ENCODE measurements at places on chromosomes 13 and 19.

GRCh38 chr19:18194554-18195238, 1.7 kb downstream of the MPV17L2 start:
- peak; percentile 22 for DNase-seq

DNA sequence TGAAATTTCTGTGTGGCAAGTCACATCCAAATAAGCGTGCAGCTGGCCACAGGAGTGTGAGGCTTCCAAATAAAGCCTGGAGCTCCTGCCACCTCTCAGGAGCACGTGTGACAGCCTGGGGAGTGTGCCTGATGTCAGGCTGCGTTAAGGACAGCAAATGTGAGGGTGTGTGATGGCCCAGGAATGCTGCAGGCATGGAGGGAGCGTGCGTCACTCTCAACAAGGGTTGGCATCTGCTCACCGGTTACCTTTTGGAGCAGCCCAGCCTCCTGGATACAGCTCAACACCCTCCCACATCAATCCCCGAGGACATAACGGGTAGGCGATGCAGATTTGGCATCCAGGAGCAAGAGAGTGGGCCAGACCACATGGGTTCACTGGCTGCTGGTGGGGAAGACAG, 19.0 kb downstream of the NUMBL start:
- no peak for DNase-seq

- DNase-seq: no peak
Measured at GRCh38 chr19:28508666-28509065, 704.3 kb downstream of the UQCRFS1 start.

GRCh38 chr19:11453468-11454341, 18.3 kb downstream of the PRKCSH start:
- DNase-seq: no peak

DNA sequence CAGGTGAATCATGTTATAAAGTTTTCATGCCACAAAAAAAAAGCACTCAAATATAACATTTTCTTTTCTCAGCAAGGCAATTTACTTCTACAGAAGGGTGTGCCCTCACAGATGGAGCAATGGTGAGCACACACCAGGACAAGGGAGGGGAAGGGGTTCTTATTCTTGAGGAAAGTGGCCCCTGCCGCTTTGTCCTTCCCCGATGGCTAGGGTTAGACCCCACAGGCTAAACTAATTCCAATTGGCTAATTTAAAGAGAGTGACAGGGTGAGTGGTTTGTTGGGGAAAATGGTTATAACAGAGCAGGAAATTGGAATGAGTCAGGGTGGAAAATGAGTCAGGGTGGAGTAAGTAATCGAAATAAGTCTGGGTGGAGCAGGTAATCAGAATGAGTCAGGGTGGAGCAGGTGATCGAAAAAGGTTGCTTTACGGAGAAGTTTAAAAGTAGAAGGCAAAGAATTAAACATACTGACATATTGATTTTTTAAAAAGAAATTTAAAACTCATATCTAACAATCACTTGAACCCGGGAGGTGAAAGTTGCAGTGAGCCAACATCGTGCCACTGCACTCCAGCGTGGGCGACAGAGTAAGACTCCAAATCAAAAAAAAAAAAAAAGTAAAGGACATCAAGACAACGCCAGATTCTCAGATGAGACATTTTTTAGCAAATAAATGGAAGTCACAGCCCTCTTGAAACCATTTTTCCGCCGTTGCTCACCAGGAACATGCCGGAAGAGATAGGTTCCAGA, 813 bp downstream of the ZNF562 start:
- DNase-seq: peak; percentile 61

DNA sequence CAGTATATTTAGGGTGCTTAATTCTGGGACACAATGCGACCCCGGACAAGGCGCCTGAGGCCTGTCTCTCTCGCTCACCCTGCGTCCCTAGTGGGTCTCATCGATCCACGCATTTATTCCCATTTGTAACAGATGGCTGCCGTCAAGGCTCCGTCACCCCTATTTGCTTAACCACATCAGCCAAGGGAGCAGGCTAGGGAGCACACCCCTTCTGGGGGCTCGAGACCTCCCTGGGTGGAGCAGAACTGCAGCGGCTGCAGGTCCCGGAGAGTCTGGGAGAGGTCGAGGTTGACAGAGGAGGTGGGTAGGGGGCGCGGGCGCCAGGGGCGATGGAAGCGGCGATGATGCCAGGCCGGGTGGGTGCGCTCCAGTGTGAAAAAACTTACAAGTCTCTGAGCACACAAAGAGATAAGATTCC, 507 bp downstream of the ALG5 start:
- peak; percentile 17 for DNase-seq

DNA sequence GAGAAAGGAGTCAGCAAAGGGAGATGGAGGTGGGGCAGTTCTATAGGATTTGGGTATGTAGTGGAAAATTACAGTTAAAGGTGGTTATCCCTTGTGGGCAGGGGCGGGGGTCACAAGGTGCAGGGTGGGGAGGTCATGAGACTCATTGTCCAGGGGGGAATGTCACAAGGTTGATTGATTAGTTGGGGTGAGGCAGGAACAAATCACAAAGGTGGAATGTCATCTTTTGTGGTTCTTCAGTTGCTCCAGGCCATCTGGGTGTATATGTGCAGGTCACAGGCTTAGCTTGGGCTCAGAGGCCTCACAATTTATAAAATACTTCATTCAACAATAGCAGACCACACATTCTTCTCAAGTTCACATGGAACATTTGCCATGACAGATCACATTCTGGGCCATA, 109.6 kb downstream of the ATP11A start:
- DNase-seq: no peak

- DNase-seq: no peak
Measured at GRCh38 chr13:103140001-103140671, 73.9 kb upstream of the SLC10A2 start.

All from stimulated activated CD4-positive, alpha-beta T cell treated with anti-CD3 and anti-CD28 coated beads, Interleukin-4, amount 100 ng/mL, for 24 hours (primary cell).